ENCODE measurements at places on chromosomes 6 and 20. TPM values are rescaled to one million over a fixed set of nuclear protein-coding genes. Genes with fewer than 3 reads are reported as not detected.

Gene RALGAPB
- 23.9 TPM for total RNA-seq

DNA sequence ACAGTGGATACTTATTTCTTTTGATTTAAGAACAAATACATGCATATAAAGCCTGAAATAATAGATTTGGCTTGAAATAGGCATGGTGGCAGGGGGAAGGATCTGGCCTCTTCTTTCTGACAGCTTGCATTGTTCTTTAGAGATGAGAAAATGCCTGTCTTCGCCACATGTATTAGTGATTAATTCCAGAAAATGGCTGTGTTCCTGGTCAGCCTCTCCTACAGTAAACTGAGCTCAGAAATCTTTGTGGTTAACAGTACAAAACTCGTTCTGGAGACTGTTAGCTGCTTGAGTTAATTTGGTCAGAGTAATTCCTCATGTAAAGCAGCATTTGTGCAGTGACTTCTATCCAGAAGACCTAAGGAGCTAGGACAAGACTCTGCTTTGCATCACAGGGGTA, 151.5 kb downstream of the EYA4 start:
- DNase-seq: no peak

DNA sequence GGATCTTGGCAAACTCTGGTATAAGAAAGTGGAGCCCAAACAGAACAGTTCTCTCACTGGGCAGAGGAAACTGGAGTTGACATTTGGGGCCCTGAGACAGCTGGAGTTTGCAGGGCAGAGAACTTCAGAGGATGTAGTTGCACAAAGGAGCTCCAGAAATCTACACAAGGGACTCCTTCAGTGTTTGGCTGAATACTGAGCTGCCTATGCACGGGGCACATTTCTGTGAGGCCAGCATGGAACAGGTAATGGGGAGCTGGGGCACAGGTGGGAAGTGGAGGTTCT, 169.3 kb downstream of the ANKRD60 start:
- DNase-seq: no peak

GRCh38 chr6:73984571-73985210, 288.7 kb downstream of the CD109 start:
- no peak for DNase-seq

DNA sequence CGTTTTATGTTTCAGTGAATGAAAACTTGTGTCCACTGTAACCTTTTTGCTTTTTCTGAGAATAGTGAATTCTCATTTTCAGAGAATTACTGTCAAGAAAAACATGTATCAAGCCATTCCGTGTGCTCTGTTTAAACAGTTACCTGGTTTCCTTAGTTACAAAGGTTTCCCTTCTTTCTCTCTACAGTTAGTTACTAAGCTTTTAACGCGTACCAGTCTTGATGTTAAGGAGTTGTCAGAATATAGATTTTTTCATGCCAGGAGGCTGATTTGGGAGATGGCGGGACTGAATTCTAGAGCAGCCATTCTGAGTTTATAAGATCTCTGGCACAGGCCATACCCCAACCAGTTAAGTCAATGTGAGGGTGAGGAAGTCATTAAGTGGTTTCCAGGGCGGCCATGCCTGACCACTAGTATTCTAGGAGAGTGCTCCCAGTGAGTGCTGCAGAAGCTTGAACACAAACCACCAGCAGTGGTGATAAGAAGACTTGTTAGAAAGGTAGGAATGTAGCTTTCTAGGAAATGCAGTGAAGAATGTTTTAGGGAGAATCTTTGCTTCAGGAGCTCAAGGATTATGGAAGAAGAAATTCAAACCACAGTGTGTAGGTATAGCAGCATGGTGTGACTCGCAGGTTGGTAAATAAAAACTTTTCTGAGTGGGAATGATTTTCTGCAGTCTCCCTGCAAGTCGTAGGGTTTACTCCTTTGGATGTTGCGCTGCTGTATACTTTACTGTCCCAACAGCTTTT, 112.9 kb downstream of the JARID2 start:
- no peak for DNase-seq

DNA sequence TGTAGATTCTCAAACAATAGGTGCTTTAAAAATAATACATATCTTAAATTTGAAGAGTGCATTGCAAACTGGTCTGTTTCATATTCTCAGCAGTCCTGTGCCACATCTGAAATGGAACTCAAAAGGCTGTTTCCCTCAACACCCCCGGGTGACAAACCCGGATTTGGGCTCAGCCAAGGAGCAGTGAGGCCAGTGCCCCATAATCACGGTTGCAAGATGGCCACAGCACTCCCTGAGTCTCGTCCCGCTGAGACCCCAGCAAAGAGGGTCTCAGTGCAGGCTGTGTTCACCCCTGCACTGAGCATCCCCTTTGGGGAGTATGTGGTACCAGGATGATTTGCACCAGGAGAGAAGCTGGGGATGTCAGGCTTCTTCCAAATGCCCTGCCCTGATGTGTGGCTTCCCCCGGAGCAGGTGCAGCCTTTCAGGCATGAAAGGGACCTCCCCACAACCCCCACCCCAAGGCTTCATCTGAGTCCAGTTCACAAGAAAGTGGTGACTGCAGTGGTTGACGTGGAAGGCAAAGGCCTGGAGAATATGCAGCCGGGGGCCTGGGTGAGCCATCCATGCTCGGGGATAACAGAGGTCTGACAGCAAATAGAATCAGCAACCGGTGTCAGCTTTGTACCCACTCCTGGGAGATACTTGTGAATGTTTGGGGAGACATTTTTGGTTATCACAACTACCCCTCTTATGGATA, 202.9 kb downstream of the SYNDIG1 start:
- no peak for DNase-seq

- DNase-seq: no peak
These were observed 56.5 kb upstream of the NRSN1 start for GRCh38 chr6:24069526-24069925.

DNA sequence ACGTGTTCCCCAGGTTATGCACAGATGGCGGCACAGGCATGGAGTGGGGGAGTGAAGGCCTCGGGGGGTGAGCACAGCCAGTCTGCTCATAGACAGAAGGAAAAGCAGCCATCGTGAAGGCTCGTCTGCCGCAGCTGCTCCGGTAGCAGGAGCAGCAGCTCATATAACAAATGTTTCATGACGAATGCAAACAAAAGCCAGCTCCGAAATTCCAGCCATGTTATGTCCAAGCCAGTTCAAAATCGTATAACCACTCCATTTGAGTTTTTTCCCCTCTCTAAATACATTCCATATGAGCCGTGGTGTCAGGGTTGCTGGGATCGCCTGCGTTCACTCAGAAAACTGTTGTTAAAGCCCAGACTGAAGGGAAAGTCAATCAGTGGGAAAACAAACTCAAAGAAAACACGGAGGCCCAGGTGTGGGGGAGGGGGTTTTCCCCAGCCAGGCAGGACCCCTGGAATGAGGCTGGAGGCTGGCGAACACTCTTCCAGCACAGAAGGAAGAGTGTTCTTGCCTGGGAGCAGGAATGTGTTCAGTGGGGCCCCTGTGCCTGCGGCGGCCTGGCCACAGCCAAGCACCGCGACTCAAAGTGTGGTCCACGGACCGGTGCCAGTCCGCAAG, 280.4 kb upstream of the TAB2 start:
- DNase-seq: peak; percentile 75

- DNase-seq: no peak
These were observed 98.9 kb downstream of the ZNF217 start for GRCh38 chr20:53494753-53495152.

- no peak for DNase-seq
These were observed 82.9 kb downstream of the ADGRG6 start for GRCh38 chr6:142384519-142385254.

DNA sequence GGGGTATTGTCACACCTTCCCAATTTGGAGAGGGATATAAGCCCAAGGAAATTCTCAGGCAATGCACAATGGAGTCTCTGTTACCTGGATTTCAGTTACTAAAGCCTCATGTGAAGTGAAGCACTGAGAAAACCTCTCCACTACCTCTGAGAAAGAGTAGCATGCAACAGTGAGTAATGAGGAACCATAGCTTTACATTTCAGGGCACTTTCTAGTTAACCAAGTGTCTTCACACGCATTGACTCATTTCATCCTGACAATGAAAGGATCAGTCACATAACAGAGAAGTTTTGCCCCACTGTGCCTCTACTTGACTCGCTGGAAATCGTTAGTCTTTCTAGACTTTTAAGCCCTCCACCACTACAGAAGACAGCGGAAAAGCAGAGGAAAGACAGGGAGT, 86.2 kb upstream of the ARID1B start:
- DNase-seq: no peak

Gene DAAM2
- 0.97 TPM for total RNA-seq

Gene ZNF311
- total RNA-seq: 2.8 TPM

GRCh38 chr6:118725944-118726343, 74.6 kb upstream of the CEP85L start:
- DNase-seq: no peak

Gene C6orf163
- total RNA-seq: 0.87 TPM

- no peak for DNase-seq
These were observed 76.1 kb downstream of the COL19A1 start for GRCh38 chr6:69942485-69942884.

GRCh38 chr6:75758061-75758460, 9.0 kb downstream of the MYO6 start:
- DNase-seq: no peak

Gene GGTLC1
- not detected for total RNA-seq

GRCh38 chr6:38570750-38571149, 69.0 kb downstream of the BTBD9 start:
- no peak for DNase-seq

DNA sequence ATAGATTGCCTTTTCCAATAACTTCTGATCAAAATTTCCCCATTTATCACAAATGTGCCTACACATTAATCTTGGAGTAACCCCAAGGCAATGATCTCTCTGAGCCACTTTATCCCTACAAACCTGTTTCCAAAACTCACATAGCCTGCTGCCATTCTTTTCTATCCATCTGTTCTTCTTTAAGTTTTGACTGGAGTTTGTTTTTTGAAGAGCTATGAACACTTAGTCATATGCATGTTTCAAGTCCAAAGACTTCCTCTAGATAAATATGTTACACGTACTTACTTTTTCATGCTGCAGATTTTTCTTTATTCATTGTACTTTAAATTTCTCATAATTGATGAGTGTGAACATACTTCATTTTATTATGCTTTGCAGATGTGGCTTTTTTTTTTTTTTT, 488.9 kb upstream of the CITED2 start:
- no peak for DNase-seq

GRCh38 chr6:16437984-16438383, 199.6 kb downstream of the GMPR start:
- DNase-seq: no peak

DNA sequence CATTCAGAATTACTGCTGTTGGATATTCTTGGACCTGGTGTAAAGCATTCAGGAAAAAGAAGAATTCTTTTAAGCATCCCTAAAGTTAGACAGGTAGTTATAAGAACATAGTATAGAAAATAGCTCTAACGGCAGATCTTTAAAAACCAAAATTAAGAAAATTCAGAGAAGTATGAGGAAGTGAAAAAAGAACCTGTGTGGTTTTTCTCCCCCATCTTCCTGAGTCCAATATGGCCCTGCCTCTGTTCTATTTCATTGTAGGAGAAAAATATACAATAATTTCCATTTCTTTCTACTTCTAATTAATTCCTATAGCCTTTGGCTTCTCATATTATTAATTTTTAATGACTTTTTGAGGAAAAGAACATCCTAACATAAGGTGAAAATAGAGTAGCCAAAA, 47.1 kb downstream of the FHL5 start:
- no peak for DNase-seq

Gene CD24
- total RNA-seq: 1,059 TPM

- DNase-seq: no peak
These were observed 249.2 kb upstream of the PRDM1 start for GRCh38 chr6:105836889-105837288.

Gene SLC17A1
- total RNA-seq: not detected

- no peak for DNase-seq
These were observed 100.5 kb upstream of the STXBP5 start for GRCh38 chr6:147103694-147104093.

Measured in H7 (cell line).